ENCODE measurements at places on chromosomes 2 and 18.

GRCh38 chr18:31952223-31952622, 9.3 kb upstream of the TRAPPC8 start:
- DNase-seq = no peak

DNA sequence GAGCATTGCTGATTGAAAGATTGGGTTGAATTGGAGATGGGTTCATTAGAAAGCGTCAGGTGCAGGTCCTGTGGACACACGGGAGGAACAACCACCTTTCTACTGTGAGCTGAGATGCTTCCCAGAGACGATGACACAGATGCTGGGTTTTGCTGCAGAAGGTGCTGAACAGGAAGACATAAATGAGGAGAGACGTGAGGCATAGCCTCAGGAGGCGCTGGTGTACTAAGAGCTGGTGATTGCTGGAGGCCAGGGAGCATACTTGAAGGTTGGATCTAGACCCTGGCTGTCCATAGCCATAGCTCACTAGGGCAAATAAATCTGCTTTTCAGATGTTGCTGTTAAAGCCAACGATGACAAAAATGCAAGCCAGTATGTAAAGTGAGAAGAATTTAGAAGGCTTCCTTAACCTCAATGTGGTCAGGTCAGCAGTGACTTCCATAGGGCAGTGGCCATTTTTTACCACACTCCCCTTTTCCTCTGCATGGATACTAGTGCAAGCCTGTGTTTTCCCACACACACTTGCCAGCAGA, 153.7 kb downstream of the SOX11 start:
- no peak for DNase-seq

GRCh38 chr2:169946546-169946945, 119.3 kb downstream of the UBR3 start:
- no peak for DNase-seq

DNA sequence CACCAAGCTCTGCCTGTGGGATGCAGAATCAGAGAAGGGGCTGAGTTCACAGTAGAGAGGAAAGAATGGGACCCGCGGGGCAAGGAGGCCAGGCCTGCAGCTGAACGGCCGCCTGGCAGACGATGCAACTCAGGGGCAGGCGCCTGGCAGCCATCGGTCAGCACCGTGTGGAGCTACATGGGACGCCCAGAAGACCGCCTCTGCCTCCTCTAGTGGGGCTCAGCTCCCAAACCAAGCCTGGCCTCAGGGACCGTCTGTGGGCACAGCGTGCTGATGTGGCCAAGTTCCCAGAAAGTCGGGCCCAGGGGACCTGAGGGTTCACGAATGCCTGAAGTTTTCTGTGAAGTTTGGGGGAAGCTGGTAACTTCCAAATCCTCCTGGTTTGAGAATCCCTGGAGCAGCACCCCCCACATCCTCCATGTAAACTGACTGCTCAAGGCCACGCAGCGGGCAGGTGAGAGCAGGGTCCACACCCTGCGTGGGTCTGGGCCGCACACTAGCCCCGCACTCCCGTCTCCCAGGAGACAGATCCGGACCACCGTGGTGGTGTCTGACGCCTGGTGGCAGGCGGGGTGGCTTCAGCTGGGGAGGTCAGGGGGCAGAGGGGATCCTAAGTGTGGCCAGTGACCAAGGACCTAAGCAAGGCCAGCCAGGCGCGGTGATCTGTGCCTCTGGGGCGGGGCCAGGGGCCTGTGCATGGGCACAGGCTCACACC, 14.6 kb downstream of the SNORC start:
- DNase-seq = no peak

DNA sequence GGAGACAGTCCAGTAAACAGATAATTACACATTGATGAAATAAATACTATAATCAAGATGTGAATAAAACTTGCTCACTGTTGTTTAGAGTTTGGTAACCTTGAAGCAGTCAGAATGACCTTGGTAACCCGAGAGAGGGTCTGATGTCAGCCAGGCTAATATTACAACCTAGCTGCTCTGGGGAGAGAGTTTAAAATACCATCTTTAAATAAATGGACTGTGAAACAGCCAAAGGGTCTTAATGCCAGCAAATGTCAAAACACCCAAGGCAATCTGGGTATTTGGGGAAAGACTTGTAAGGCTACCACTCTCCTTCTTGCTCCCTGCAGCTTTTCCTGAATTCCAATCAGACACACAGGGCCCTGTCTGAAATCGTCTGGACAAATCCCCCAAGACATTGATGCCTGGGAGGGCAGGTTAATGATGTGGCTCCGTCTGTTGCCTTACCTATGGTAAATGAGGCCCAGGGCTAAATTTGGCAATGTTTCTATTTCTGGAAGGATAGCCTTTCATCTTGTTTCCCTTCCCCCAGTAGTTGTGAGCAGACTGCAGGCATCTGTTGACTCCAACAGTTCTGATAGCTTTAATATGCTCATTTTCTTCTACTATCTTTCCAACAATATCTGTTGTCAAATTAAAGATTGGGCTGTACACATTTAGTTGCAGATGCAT, 43.0 kb upstream of the ITGB6 start:
- DNase-seq = no peak

DNA sequence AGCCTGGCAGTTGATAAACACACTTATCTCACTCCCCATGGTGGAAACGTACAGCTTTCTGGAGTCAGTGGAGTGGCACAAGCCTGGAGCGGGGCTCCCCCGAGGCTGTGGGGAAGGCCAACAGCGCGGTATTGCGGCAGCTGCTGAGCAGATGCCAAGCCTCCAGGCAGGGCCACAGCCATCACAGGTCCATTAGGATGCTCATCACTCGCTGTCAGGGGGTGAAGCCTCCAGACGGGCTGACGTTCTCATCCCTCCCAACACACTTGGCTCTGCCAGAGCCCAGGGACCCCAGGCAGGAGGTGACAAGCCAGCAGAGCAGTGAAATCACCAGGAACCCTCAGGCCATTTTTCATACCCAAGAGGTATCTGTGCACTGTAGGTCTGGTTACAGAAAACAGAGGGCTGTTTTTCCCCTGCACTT, 529.2 kb upstream of the KLHL29 start:
- DNase-seq = no peak

GRCh38 chr2:133495226-133495625, 73.0 kb downstream of the NCKAP5 start:
- DNase-seq = no peak

DNA sequence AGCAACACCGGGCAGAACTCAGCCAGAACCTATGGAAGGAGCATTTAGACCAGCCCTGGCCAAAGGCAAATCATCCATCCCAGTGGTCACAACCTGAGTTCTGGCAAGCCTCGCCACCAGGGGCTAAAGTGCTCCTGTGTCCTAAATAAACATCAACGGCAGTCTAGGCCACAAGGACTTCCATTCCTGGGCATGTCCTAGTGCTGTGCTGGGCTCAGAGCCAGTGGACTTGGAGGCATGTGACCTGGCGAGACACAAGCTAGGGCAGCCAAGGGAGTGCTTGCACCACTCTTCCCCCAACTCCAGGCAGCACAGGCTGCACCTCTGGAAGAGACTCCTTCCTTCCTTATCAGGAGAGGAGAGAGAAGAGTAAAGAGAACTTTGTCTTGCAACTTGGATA, 69.0 kb downstream of the ST6GAL2 start:
- DNase-seq = no peak

GRCh38 chr2:99458529-99458928, 31.3 kb downstream of the REV1 start:
- DNase-seq = no peak

- no peak for DNase-seq
Measured at GRCh38 chr2:226772389-226773179, 27.0 kb downstream of the IRS1 start.

GRCh38 chr2:171909266-171909665, 13.0 kb upstream of the HAT1 start:
- DNase-seq = no peak

DNA sequence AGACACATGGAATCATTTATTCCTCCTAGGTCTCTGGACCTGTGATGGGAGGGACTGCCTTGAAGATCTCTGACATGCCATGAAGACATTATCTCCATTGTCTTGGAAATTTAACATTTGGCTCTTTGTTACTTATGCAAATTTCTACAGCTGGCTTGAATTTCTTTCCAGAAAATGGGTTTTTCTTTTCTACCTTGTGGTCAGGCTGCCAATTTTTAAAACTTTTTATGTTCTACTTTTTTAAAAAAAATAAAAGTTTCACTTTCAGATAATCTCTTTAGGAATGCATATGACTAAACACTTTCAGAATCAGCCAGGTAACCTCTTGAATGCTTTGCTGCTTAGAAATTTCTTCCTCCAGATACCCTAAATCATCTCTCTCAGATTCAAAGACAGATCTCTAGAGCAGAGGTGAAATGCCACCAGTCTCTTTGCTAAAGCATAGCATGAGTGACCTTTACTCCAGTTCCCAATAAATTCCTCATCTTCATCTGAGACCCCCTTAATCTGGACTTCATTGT, 209.6 kb downstream of the RPRM start:
- no peak for DNase-seq

DNA sequence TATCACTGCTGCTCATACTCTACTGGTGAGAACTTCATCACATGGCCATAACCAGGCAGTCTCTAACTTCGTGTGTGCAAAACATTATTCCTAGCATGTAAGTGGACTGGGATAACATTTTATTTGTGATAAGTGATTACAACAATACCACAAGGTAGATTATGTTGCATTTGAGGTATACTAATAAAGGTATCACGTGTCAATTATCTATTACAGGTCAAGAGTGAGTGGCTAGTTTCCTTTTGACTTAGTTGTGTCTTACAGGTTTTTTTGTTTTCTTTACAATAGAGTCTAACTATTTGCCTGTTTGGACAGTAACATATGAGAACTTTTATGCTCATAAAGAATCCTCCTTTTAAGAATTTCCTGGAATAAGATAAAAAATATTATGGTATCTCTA, 67.2 kb upstream of the DSC1 start:
- DNase-seq = no peak

DNA sequence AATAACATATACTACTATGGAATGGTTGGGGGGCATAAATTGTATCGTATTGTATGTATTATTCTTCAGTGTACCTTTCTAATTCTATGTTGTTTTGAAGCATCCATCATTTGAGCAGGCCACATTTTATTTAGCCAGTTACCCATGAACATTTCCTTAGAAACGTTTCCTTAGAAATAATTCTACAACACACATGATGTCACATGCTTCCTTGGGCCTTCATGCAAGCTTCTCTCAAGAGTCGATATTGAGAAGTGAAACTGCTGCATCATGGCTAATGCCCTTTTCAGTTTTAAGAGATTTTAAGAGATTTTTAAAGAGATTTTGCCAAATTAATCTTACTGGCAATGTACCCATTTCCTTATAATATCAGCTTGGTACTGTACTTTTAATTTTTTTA, 63.9 kb downstream of the ALPK2 start:
- DNase-seq = no peak

DNA sequence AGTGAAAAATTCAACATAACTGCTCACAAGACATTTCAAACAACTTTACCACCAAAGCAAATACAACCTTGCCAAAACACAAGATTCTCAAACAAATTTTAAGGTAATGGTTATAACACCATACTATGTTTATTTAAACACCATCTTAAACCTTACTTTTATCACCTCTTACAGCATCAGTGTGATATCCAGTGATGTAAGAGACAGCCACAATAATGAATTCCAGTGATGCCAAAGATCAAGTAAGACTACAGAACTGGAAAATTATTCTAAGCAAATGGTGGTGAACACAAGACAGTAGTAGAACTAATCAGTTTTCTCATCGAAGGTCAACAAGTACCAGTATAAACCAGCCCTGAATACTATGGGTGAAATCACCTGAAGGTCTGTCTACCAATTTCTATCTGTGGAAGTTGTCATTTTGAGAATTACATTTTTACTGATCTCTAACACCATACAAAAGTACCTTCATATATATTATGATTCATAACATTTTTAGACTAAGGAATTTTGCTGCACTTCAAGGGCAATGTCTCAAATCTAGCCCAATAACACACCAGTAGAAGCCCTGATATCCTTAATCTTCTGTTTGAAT, 146.2 kb downstream of the RBMS1 start:
- no peak for DNase-seq

DNA sequence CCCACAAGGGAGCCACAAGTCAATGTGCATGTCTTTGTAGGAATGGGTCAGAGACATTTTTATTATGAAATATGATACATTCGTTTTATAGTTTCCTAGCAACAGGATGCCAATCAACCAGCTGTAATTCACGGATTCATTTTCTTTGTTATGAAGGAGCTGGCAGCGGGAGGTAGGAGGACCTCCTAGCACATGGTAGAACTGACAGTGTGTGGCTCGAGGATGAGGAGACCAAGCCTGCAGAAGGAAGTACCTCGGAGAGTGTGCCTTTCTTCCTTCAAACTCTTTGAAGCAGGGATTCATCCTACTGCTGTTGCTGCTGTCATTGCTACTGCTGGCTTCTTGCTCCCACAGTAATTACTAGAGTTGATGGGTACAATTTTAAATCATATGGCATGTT, 504.8 kb upstream of the KLHL29 start:
- DNase-seq = no peak

- DNase-seq = no peak
Measured at GRCh38 chr2:37583867-37584266, 87.6 kb downstream of the CDC42EP3 start.

DNA sequence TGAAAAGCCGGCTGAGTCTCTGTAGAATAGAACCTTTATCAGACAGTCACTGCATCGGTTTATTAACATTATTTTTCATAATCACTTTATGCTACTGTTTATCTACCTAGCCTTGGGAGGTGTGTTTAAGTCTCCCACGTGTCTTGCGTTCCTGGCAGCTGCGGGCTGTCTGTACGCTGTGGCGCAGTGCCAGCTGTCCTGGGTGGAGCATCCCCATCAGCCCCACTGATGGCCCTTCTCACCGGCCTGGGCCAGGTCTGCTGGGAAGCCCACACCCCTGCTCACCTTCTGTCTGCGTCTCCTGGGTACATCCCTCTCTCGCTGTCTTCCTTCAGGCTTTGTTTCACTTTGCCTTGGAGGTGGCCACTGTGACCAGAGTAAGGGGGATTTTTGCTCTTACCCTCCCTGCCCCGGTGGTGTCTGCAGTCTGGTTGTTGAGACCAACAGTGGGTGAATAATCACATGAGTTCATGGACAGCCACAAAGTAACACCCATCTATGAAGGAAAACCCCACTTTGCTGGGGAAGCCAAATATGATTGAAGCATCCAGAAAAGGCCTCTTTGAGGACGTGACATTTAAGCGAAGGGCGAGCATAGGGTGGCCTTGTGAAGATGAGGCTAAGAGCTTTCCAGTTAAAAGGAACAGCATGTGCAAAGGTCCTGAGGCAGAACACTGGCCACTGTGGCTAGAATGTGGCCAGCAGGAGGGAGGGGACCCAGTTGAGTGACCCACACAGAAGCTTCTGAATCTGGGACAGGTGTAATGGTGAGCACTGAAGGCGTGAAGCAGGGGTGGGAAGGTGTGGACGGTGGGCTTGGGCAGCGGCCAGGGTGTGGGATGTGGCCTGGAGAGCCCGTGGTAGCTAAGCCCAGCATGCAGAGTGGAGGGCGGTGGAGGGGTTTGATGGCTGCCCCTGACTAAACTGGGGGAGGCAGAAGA, 41.7 kb downstream of the RAMP1 start:
- no peak for DNase-seq

DNA sequence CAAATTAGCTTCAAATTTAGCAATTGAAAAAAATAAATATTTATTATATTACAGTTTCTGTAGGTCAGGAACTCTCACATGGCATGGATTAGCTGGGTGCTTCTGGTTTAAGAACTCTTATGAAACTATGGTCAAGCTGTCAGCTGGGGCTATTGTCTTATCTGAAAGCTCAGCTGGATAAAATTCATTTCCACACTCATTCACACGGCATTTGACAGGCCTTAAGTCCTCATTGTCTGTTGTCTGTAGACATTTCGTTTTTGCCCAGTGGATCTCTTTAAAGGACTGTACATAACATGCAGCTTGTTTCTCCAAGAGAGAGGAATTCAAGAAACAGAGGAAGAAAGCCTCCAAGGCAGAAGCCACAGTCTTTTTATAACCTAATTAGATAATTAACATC, 1556.8 kb upstream of the SLC39A10 start:
- DNase-seq = no peak
